Stimulated activated CD4-positive, alpha-beta T cell treated with anti-CD3 and anti-CD28 coated beads, TNF-alpha, amount 100 ng/mL, for 1 hour (primary cell): ENCODE measurements at places on chromosomes 4 and X.
A peak's percentile ranks its signal among the peaks of the same experiment; 100 is the strongest.

DNA sequence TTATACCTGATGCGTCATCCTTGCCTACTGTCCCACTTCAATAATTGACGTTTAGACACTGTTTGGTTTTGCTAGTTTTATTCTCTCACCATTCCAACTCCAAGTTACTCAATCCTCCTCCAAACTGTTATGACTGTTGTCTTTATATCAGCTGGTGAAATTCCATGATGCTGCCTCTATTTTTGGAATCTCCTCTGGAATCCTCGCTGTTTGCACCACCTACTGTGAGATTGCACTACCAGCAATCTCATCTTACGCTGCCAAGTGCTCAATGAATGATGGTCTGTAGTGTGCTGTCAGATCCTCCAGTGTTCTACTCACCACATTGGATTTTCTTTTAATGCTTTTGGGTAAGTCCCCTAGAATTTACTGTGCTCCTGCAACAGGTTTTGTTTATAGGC lies 13.2 kb upstream of the PCDH18 start:
- DNase-seq = no peak

- DNase-seq = no peak
Observed at GRCh38 chr4:129371065-129371464, 275.1 kb downstream of the C4orf33 start.

GRCh38 chr4:40918330-40918729 lies 168.6 kb downstream of the NSUN7 start:
- no peak for DNase-seq

DNA sequence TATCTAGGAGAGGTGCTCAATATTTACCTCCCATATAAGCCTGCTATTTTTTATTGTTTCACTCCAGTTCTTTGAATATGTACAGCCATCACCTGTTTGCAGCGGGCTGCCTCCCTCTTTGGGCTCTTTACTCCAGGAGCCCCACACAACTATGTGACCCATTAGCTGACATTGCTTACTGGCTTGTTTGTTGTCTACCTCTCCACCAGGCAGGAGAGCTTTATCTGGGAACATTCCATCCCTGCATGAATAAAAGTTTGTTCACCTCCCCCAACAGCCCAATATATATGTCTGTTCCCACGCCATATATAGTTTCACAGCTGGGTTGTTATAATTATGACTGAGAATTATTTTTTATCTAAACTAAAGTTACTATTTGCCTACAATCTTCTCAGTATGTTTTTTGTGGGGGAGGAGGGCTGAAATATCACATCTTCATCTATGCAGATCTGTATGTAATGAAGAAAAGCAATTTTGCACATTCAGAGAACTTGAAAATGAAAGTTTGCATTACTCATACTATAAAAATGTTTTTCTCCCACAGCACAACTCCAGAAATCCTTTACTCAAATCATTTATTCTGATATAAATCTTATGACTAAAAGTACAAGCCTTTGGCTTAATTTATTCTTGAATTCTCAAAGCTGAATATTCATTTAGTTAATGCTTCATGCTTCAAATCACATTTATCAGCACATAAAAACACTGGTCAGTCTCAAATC lies 61.2 kb upstream of the DAPP1 start:
- no peak for DNase-seq

GRCh38 chr4:83174844-83175414 lies 60.4 kb upstream of the PLAC8 start:
- DNase-seq = no peak

DNA sequence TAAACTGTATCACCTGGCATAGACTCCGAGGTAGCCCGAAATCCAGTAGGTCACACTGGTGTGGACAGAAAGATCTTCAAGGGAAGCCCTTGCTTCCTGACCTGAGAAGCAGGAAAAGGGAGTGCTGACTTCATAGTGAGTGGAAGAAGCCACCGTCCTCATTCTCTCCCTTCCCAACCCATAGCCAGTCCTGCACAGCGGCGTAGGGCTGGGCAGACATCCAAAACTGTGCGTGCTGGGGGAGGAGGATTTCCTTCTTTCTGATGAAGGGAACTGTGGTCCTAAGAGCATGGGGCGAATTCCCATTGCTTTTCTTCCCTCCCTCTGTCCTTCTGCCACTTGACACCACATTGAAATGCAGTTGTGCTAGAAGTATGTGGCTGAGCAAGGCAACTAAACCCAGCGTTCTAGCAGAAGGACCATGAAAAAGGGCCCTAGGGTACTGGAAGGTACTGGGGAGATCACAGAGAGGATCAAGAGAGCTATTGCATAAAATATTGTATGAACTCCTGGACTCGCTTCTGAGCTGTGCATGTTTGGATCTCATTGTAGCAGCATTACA lies 66.9 kb downstream of the STOX2 start:
- no peak for DNase-seq

GRCh38 chrX:138519296-138519695 lies 192.2 kb downstream of the FGF13 start:
- DNase-seq = no peak

GRCh38 chrX:138885886-138886285 lies 174.4 kb upstream of the FGF13 start:
- no peak for DNase-seq

DNA sequence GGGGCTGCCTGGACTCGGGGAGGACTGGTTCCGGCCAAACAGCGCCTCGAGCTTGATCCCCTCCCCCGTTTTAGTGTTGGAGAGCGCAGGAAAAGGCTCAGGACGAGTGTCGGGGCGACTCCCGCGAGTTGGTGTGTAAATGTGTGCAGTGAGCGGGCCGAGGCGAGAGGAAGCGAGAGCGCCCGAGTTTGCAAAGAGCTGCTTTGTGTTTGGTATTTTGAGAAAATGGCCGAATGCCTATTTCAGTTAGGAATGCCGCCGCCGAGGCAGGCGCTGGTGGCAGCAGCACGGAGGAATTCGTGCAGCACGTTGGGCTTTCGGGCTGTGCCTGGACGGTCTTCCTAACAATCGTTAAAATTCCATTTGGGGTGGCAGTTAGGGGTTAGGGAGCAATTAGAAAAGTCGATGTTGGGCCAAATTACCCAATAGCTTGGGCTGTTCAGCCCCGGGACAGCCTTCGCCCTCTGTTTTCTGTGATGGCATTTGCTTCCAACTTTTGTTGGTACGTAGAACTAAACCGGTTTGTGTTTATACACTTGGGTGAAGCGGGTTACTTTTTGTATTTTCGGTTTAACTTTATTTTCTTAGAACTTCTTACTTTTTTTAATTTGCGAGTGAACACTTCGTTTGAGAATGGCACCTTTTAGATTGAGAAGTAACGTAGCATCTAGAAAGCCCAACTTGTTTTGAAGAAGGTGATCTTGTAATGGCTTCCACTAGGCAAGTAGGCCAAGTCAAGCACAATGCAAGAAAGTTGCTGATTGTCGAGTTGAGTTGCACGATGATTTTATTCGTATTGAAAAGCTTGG lies 1.6 kb downstream of the REST start:
- DNase-seq = no peak

- no peak for DNase-seq
Observed at GRCh38 chrX:153864561-153865320, 21.2 kb downstream of the L1CAM start.

- no peak for DNase-seq
Observed at GRCh38 chr4:150323406-150324325, 245.4 kb downstream of the DCLK2 start.

DNA sequence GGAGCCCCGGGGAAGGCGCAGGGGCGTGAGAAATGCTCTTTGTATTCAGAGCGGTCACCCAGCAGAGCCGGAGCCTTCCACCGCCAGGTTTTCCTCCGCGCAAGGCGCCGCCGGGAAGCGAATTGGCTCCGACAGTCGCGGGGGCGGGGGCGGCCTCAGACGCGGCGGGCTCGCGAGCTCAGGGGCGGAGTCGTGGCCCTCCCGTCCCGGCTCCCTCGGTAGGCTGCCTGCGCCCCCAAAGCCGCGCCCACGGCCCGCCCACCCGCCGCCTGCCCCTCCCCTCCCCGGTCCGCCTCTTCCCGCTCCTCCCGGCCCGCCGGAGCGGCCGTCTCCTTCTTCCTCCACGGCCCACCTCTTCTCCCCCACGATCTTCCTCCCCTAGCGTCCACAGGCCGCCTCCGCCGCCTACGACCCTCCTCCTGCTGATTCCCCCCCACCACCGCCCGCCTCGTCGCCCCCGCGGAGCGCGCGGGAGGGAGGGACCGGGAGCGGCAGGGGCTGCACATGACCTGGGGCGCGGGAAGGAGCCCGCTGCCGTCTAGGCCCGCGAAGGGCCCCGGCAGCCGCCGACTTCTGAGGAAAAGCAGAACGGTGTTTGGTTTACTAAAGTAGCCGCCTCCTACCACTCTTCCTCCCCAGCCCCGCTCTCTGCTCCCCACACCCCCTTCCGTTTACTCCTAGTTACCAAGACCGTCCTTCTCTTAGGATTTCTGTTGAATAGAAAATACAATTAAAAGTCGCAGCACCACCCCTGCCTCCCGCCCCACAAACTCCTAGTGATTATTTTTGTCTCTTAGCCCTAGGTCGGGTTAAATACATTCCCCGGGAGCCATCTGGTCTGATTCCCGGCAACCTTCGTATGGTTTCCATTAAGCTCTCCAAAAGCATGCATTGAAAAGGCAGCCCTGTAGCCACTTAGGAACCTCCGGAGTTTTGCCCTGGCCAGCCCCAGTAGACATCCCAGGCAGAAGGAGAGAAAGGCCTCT lies 53.2 kb downstream of the C4orf51 start:
- DNase-seq = peak; percentile 71

DNA sequence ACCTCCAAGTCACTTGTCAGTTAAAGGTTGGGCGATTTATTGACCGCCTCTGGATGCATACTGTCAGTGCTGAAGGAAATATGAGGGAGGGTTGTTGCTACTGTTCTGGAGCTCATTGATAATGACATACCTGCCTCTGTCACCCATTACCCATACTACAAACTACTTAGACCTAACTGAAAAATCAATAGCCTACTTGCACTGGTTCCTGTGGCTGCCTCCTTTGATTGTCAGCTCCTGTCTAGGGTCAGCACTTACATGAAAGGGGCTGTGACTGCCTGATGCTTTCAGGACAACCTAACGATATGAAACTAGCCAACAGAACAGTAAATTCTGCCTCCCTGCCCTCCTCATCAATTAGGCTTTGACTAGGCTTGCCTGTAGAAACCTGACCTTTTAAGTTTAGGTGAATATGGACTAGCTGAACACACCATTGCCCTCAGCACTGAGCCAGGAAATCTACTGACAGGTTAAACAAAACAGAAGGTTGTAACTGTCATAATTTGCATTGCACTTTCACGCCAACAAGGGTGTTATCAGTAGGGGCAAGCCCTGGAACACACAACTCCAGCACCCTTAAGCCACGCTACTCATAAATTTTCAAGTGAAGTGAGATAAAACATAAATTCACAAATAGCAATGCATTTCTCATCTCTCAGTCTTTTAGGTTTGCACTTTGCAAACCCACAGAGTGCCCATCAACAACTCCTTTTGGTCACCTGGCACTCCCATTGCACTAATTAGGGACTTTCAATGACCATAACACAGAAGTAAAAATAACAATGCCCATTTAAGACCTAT lies 9.0 kb upstream of the MAB21L2 start:
- no peak for DNase-seq

- DNase-seq = no peak
Observed at GRCh38 chr4:136246876-136247275, 1285.4 kb downstream of the PCDH18 start.

- no peak for DNase-seq
Observed at GRCh38 chr4:21046141-21046540, 345.9 kb downstream of the PACRGL start.

- no peak for DNase-seq
Observed at GRCh38 chr4:48635310-48635709, 144.8 kb downstream of the FRYL start.

DNA sequence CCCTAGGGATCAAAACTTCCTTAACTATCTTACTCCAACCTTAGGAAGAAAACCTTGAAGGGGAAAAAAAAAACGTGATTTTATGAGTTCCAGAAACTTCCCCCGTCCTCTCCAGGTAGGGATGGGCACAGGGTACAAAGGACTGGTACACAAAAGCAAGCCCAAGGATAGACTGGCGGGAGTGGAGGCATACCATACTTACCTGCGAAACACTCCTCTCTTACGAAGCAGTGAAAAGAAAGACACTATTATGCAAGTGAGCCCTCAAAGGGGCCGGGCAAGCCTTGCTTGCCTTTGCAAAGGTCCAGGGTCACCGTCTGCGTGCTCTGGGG lies 651 bp downstream of the TSPAN6 start:
- no peak for DNase-seq

GRCh38 chr4:119041951-119042560 lies 93.6 kb upstream of the MYOZ2 start:
- DNase-seq = peak; percentile 5

DNA sequence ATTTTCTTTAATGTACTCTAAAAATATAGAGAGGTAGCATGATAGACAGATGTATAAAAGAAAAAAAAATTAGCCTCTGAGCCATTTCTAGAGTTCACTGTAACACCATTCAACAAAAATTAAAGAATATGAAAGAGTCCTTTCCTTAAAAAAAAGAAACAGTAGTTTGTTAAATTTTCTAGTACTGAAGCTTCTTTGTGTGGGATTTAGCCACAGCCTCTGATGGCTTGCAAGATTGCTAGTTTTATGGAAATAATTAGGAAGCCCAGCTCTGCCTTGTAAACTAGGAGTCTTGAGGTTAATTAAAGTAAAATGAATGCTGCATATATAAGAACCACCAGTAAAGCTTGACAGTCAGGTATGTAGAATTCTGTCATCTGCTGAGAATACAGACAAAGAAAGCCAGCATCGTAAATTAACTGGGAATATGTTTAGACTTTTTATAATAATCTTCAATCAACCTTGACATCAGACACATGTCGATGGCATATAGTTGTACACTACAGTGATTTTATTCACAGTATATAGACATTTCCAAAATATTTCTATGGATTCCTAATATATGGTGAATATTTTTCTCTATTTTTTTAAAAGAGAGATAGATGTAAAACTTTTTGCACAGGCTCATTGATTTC lies 44.8 kb upstream of the NEIL3 start:
- no peak for DNase-seq

DNA sequence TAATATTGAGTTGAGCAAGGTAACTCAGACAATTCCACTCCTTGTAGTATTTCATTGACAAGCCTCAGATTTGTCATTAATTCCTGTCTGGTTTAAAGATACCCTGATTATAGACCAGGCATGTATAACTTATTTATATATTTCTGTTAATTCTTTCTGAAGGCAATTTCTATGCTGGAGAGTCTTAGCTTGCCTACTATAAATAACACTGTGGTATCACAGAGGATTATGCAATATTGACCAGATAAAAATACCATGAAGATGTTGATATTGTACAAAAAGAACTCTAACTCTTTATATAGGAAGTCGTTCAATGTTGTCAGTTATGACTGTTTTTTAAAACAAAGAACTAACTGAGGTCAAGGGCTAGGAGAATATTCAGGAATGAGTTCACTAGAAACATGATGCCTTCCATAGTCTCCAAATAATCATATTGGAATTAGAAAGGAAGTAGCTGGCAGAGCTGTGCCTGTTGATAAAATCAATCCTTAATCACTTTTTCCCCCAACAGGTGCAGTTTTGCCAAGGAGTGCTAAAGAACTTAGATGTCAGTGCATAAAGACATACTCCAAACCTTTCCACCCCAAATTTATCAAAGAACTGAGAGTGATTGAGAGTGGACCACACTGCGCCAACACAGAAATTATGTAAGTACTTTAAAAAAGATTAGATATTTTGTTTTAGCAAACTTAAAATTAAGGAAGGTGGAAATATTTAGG lies 821 bp downstream of the CXCL8 start:
- DNase-seq = no peak

- DNase-seq = no peak
Observed at GRCh38 chr4:62644372-62644771, 1444.2 kb downstream of the ADGRL3 start.
